IgD-negative memory B cell (primary cell): ENCODE measurements at places on chromosomes 16 and 17. TPM values are rescaled to one million over a fixed set of nuclear protein-coding genes. Genes with fewer than 3 reads are reported as not detected.

Gene LUC7L
- polyA plus RNA-seq: 17.6 TPM

Gene TBC1D3K
- polyA plus RNA-seq: not detected

Gene CIITA
- 173 TPM for polyA plus RNA-seq

Gene RAI1
- 3.0 TPM for polyA plus RNA-seq

Gene DNAI2
- not detected for polyA plus RNA-seq

Gene TMEM231
- 5.8 TPM for polyA plus RNA-seq

Gene ACACA
- 6.0 TPM for polyA plus RNA-seq

Gene NPIPA8
- not detected for polyA plus RNA-seq

Gene ZSCAN10
- not detected for polyA plus RNA-seq

Gene HLF
- polyA plus RNA-seq: not detected

Gene CDRT15
- polyA plus RNA-seq: not detected

Gene TBC1D3I
- not detected for polyA plus RNA-seq

Gene EFCAB5
- polyA plus RNA-seq: not detected

Gene OR3A3
- polyA plus RNA-seq: not detected

Gene KRT36
- not detected for polyA plus RNA-seq

Gene OSGIN1
- 0.46 TPM for polyA plus RNA-seq

Gene FBXL16
- 4.4 TPM for polyA plus RNA-seq

Gene PLK1
- polyA plus RNA-seq: 0.53 TPM

Gene ZFPM1
- polyA plus RNA-seq: 0.15 TPM

Gene MGAT5B
- polyA plus RNA-seq: not detected

Gene CPNE7
- not detected for polyA plus RNA-seq

Gene TBC1D3C
- polyA plus RNA-seq: not detected

Gene NR1D1
- 3.6 TPM for polyA plus RNA-seq
